Stimulated activated effector memory CD8-positive, alpha-beta T cell treated with anti-CD3 and anti-CD28 coated beads, Interleukin-12 subunit alpha, Interleukin-12 subunit beta, amount 100 ng/mL, for 72 hours (primary cell): ENCODE measurements at places on chromosomes 7 and 10.

DNA sequence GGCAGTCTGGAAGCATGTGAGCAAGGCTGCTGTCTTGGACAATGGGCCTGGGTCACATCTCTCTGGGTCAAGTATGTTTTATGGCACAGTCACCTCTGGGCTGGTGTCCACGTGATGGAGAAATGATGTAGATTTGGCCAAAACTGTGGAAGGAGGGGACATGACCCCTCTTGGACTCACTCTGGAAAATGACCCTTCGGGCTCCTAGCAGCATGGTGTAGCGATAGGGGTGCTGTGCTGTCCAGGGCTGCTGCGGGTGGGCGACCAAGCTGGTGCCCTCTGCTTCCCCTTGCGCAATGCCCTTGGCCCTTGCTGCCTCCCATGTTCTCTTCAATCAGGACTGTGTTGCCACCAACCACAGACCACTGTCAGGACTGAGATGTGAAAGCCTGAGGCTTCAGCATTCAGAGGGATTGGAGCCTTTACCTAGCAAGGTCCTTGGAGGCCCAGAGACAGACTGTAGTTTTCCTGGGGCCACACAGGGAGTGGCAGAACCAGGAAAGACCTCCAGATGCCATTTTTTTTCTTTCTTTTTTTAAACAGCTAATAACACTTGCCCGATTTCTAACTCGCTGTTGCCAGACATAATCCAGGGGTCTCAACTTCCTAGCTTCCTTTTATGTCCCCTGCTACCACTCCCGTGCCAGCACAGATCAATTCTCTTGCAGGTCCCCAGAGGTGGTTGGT is 6.1 kb downstream of the CYP26A1 start:
- no peak for DNase-seq

DNA sequence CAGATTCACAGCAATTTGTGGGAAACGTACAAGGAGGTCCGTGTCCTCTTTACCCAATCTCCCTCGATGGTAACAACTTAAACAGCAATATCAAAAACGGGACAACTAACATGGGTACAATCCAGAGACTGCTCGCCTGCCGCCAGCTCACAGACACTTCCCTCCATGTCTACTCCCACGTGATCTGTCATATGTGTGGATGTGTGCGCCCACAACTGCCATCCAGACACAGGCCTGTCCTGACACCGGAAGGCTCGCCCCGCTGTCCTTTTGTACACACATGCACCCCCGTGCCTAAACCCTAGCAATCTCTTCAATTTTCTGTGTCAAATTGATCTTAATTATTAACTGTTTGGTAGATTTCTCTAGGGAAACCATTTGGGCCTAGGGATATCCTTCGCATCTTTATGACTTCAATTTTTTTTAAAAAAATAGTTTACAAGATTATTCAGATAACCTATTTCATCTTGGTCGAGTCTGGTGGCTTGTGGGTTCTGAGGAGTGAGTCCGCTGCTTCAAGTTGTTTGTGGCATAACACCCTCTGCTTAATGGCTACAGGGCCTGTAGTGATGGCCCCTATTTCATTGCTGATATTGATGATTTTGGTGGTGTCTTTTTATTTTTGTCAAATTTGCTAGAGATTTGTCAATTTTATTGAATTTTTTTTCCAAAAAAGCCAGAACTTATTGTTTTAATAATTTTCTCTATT is 260.6 kb downstream of the MAD1L1 start:
- DNase-seq, result no peak

- DNase-seq, result no peak
Measured at GRCh38 chr10:22657566-22658225, 56.7 kb downstream of the PIP4K2A start.

GRCh38 chr10:102951316-102951715 is 33.2 kb downstream of the CNNM2 start:
- DNase-seq, result no peak

DNA sequence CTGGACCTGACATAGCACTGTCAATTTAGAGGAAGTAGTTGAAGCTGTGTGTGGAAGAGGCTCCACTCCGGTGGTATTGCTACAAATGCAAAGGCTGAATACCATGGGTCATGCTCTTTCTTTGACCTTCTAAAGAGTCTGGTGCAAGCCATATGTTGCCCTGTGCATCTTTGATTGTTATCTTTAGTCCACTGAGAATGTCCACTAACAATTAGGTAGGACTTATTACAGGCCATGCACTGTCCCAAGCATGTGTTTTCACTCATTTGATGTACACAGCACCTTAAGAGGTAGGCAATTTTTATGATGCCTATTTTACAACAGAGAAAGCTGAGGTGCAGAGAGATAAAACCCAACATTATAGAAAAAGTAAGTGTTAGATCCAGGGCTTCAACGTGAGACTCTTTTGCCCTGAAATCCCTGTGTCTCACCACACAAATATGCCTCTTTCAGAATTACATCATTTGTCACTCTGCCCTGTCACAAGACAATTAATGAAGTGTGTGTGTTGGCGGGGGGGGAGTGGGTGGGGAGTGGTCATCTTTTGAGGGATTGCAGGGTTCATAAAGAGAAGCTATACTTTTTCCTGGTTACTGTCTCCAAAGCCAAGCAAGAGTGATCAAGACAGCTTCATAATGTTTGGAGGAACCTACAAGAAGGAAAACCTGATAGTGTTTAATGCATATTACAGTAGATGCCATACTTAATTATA is 637.6 kb upstream of the IGFBP3 start:
- no peak for DNase-seq

DNA sequence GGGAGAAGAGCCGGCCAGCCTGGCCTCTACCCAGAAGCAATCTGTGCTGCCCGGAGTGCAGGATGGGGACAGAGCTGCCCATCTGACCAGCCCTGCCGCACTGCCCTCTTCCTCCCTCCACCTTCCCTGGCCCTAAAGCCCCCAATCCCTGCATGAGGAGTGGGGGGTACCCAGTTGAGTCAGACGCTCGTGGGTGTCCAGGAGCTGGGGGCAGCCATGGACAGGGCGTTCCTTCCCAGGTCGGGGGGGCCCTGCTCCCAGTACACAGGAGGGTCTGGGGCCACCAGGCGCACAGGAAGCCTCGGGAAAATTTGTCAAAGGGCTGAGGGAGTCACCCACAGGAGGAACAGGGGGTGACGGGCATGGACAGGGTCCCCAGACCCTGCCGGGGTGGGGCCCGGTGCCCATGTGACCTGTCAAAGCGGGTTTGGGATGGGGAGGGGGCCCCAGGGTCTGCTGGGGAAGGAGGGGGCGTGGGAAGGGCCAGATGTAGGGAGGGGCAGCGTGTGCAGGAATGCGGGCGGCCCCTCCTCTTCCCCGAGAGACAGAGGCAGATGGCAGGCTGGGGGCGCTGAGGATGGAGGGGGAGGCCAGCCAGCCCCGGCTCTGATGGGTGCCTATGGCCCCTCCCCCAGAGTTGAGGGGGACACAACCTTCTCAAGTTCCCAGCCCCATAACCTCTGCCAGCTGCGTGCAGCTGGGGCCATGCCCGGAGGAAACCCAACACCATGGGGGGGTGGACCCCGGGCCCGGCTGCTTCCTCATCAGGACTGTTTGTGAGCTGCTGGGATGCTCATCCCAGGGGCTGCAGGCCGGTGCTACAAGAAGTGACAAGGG is 21.5 kb upstream of the GRIFIN start:
- DNase-seq, result no peak

DNA sequence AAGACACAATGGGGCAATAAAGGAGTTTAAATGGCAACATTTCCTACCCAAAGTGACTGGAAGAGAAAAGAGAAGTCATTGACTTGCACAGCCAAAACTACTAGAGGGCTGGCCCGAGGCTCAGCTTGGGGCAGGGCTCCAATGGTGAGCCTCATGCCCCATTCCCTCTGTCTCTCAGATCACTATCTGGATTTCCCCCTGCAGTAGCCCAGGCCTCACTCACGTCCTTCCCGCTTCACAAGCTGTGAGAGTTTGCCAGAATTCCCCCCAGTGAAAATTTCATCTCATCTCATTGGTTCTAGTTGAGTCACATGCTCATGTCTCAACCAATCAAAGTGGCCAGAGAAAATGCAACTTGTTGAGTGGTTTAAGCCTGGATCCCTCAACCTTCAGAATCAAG is 181.3 kb downstream of the WDR11 start:
- no peak for DNase-seq

GRCh38 chr7:132218876-132219275 is 357.4 kb downstream of the PLXNA4 start:
- DNase-seq, result no peak

GRCh38 chr7:81676813-81677212 is 93.0 kb downstream of the HGF start:
- DNase-seq, result no peak

DNA sequence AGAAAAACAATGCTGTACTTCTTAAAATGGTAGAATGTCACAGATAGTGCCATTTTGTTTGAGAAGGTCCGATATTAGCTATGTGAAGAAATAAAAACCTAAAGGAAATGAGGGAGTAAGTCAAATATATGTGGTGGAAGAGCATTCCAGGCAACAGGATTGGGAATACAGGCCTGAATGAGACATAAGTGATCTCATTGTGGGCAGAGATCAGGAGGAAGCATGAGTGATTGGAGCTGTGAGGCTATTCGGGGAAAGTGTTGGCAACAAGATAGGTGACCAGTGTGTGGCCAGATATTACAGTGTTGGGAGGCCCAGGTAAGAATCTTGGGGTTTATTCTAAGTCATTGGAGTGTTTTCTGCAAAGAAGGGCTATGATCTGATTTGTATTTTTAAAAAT is 41.3 kb upstream of the AGMO start:
- no peak for DNase-seq
